GF-D8 (cell line): ENCODE measurements at places on chromosomes 7 and 10.

- DNase-seq = no peak
Observed at GRCh38 chr7:85164376-85164775, 22.5 kb downstream of the SEMA3D start.

DNA sequence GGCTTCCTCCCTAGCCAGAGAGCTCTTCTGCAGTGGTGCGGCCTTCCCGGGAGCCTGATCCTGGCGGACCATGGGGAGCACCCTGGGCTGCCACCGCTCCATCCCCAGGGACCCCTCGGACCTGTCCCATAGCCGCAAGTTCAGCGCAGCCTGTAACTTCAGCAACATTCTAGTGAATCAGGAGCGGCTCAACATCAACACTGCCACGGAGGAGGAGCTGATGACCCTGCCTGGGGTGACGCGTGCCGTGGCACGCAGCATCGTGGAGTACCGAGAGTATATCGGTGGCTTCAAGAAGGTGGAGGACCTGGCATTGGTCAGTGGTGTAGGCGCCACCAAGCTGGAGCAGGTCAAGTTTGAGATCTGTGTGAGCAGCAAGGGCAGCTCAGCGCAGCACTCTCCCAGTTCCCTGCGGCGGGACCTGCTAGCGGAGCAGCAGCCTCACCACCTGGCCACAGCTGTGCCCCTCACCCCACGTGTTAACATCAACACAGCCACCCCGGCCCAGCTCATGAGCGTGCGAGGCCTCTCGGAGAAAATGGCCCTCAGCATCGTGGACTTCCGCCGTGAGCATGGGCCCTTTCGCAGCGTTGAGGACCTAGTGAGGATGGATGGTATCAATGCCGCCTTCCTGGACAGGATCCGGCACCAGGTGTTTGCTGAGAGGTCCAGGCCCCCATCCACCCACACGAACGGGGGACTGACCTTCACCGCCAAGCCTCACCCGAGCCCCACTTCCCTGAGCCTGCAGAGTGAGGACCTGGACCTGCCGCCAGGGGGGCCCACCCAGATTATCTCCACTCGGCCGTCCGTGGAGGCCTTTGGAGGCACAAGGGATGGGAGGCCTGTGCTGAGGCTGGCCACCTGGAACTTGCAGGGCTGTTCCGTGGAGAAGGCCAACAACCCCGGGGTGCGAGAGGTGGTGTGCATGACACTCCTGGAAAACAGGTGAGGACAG lies 1.5 kb downstream of the EEPD1 start:
- DNase-seq = no peak

GRCh38 chr10:106949680-106950478 lies 214.6 kb downstream of the SORCS1 start:
- DNase-seq = no peak

GRCh38 chr10:92850185-92850584 lies 1.9 kb downstream of the EXOC6 start:
- no peak for DNase-seq

DNA sequence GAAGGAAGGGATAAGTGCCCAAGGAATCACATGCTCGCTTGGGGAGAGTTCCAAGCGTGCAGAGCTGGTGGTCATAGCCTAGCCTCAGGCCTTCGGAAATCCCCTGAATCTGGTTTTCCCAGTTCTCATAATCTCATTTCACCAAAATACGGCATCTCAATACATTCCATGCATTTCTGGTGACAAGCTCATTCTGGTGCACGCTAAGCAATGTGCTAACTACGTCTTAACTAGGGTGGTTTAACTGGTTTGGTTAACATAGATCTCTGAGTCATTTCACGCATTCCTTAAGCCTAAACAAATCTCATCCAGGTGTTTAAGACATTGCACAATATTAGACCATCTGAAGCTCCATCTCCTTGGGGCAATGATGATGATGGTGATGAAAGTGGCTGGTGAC lies 72.9 kb upstream of the STEAP1B start:
- no peak for DNase-seq

GRCh38 chr10:112872728-112873127 lies 77.3 kb upstream of the TCF7L2 start:
- no peak for DNase-seq

GRCh38 chr7:153616711-153617325 lies 435.4 kb upstream of the DPP6 start:
- no peak for DNase-seq

DNA sequence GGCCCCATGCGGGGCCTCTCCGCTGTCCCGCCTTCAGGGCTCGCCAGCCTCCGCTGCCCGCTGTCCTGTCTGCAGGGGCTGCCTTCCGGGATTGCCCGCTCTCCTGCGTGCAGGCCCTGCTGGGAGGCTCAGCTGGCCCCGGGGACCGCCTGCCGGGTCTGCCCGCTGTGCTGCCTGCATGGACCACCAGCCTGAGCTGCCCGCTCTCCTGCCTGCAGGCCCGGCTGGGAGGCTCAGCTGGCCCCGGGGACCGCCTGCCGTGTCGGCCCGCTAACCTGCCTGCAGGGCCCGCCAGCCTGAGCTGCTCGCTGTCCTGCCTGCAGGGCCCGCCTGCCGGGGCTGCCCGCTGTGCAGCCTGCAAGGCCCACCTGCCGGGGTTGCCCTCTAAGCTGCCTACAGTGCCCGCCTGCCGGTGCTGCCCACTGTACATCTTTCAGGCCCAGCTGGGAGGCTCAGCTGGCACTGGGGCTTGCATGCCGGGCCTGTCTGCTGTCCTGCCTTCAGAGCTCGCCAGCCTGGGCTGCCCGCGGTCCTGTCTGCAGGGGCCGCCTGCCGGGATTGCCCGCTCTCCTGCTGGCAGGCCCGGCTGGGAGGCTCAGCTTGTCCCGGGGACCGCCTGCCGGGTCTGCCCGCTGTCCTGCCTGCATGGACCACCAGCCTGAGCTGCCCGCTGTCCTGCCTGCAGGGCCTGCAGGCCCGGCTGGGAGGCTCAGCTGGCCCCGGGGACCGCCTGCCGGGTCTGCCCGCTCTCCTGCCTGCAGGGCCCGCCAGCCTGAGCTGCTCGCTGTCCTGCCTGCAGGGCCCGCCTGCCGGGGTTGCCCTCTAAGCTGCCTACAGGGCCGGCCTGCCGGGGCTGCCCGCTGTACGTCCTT lies 165.1 kb downstream of the GLRX3 start:
- DNase-seq = peak; percentile 35

DNA sequence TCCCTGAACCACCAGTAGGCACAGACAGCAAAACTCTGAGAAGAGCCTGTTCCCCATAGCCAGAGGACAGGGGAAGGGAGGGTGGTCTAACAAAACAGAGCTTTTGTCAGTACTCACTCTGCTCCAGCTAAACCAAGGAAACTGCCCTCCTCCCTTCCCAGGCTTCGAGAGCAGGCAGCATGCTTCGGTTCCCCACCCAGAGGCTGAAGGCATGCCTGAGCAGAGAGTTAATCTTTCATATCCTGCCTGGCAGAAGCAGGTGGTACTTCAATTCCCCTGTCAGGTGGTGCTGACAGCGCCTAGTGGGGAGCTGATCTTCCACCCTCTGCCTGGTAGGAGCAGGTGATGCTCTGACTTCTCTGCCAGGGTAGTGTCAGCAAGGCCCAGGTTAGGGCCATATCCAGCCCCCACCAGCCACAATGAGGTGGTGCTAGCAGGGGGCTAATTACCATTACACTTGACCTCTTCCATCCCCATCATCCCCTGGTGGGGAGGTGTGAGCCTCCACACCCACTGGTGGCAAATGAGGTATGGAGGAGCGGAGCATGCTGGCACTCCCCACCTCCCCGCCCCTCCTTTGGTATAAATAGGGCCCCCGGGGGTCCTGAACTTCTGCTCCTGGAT lies 35.1 kb downstream of the SDK1 start:
- DNase-seq = no peak

- DNase-seq = no peak
Observed at GRCh38 chr10:15378569-15378968, 7.5 kb upstream of the FAM171A1 start.

- DNase-seq = no peak
Observed at GRCh38 chr10:52258799-52259425, 55.2 kb upstream of the DKK1 start.

- no peak for DNase-seq
Observed at GRCh38 chr7:129480674-129481363, 21.5 kb upstream of the SMKR1 start.

DNA sequence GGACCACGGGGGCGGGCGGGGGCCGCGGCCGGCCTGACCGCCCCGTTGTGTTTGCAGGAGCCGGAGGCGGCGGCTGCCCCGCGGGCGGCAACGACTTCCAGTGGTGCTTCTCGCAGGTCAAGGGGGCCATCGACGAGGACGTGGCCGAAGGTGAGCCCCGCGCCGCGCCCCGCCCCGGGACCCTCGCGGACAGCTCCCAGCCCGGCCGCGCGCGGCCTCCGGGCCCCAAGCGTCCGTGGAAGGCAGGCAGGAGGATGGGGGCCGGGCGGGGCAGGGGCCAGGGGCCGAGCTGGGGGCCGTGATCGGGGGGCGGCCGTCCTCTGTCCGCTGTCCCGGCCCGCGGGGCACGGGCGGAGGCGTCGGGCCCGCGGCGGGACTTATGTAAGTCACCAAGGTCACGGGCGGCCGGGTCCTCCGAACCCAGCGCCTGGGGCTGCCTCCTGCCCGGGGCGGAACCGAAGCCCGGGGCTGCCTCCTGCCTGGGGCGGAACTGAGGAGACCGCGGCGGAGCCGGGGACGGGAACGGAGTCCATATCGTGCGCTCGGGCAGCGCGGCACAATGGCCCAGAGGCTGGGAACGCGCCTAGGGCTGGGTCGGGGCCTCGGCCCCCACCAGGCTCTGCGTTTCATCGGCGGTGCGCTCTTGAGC lies 497 bp downstream of the PPP2R2D start:
- no peak for DNase-seq

DNA sequence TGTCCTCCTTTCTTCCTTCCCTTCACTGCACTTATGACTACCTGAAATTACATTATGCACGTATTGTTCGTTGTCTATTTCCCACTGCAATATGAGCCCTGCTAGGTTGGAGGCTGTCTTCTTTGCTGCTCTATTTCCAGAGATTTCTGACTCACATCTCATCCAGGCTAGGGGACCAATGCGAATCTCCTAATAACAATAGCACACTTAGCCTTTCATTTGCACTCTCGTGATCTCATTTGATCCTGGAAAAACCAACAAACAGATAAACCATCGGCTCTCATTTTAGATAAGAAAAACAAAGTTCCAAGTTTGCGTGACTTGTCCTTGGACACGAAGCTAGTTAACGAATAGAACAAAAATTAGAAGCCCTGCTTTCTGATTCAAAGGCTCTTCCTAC lies 1.4 kb downstream of the ZNF438 start:
- no peak for DNase-seq

- DNase-seq = no peak
Observed at GRCh38 chr10:78510566-78511323, 477.1 kb downstream of the RPS24 start.

- DNase-seq = no peak
Observed at GRCh38 chr10:129534826-129535225, 67.8 kb downstream of the MGMT start.

- DNase-seq = no peak
Observed at GRCh38 chr7:115357703-115357999, 435.8 kb downstream of the MDFIC start.

DNA sequence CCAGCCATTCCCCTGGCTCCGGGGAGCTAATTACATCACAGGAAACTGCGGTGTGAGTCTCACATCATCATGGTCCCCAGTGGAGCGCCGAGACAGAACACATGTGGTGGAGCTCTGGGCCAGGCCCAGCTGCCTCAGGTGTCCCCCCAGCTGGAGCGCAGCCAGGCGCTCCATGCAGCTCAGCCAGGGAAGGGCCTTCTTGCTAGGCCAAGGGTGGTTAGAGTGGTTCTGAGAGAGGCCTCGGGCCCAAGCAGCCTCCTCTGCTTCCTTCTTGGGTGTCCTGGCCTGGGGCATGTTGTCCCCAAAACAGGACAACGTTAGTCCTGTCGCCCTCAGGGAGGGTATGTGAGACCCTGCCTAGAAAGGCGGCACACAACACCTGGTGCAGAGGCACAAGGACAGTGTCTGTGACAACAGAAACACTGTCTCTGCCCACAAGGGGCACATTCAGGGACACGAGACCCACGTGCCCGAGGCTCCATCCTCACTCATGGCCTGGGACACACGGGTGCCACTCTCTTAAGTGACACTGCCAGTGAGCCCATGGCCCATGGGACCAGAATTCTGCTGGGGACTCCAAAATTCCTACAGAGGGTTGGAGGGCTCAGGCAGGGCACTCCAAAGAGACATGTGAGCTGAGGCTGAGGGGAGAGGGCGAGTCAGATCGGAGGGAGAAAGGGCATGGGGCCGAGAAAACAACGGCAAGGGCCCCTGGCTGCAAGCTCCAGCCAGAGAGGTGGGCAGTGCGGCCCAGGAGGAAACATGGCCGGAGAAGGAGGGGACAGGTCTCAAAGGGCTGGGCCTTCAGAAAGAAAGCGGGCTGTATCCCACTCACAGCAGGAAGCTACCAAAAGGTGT lies 37.0 kb upstream of the RET start:
- DNase-seq = no peak

DNA sequence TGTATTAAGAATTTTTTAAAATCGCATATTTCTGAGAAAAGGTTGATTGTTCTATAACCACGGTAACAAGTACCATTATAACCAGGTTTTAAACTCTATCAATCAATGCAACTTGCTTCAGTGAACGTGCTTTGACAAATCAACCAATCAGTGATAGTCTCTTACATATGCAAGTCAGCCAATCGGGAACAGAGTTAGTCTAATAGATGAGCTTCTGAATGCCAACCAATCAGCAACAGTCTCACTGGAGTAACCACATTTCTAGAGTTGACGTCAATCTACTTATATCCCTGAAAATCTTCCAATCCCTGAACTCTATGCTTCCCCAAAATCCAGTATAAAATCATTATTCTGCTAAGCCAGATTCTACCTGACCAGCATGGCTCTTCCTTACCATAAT lies 44.7 kb upstream of the TRUB1 start:
- no peak for DNase-seq

DNA sequence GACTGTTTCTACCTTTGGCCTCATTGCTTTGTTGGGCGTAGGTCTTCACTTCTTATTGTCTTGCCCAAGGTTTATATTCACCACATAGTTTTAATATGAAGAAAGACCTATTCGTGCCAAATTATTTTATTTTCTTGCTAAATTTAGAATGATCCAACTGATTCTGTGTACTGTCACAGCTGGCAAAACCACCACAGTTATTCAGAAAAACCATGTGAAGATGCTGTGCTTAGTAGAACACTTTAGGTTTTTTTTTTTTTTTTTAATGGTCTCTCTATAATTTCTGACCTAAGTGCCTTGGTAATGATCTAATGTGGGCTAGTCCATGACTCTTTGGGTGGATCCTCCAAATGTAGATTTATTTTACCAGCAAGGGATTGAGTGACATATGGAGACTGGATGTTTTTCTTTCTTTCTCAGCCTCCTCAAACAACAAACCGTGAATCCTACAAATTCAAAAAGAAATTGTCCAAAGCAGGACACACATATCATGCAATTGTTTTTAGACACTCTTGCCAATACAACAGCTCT lies 243.8 kb downstream of the DYNC1I1 start:
- no peak for DNase-seq
